Glomerular endothelial cell (primary cell): ENCODE measurements at places on chromosomes 7 and 10. TPM values are rescaled to one million over a fixed set of nuclear protein-coding genes. Genes with fewer than 3 reads are reported as not detected.

Gene RGS10
- 50.2 and 67.1 TPM in 2 replicates for total RNA-seq

Gene DNA2
- 4.6 and 6.2 TPM in 2 replicates for total RNA-seq

DNA sequence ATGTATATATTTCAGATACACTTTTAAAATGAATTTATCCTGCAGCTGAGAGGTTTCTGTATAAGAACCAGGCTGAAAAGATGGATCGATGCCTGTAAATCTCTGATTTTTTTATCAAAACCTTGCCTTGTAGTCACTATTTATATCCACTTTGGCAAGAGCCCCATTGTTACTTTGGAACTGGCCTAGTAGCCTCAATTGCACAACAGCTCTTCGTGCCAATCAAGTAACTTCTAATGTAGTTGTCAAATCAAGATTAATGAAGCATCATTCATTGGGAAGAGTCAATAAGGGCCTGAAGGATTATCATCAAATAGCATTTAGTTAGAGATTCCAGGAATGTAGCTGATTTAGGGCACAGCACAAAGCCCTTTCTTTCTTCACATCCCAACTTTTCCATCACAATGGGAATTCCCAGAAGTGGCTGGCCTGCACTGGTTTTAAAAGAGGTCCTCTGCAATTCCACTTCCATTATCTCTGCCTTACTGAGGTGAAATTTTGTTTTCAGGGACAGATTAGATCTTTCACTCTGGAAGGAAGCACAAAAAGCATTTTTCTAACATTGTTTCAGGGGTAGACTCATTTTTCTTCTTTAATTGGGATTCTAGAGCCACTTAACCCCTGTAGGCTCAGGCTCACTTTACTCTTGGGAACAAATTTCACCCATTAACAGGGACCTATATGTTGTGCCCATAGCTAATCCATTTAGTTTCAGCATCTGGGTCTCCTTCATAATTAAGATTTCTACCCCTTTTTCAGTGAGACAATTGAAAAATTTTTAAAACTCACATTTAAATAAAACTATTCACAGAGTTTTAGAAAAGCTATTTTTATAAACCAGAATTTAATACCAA is 97.8 kb downstream of the CALCR start:
- DNase-seq, result no peak

GRCh38 chr7:11710377-11710776 is 121.6 kb downstream of the THSD7A start:
- DNase-seq, result no peak

DNA sequence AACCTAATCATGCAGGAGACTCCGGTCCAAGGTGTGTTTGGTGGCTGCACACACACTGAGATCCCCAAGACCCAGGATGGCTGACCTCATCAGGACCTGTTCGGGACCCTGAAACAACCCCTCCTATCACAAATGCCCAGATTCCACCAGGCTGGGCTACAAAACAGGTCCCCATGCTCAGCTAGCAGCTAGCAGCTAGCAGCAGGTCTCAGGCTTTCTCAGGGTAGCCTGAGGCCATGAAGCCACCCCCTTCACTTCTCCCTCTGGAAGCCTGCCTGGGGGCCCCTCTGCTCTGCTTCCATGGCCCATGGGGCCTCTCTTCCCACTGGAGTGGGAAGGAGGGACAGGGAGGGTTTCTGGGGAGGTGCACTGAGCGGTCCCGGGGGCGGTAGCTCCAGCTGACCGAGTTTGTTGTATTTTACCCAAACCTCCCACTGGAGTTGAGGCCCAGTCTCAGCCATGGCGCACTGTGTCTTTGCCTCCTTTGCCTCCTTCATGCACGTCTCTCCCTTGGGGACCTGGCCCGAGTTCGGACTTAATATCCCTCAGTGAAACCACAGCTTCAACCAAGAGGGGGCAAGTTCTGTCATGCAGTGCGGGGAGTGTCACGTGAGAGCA is 95.1 kb upstream of the GPR26 start:
- DNase-seq, result no peak

- no peak for DNase-seq
These were observed 64.0 kb upstream of the CTTNBP2 start for GRCh38 chr7:117937049-117937752.

Gene DGKB
- total RNA-seq, result 0.29 TPM in 1 of 2 replicates, not detected in the other

DNA sequence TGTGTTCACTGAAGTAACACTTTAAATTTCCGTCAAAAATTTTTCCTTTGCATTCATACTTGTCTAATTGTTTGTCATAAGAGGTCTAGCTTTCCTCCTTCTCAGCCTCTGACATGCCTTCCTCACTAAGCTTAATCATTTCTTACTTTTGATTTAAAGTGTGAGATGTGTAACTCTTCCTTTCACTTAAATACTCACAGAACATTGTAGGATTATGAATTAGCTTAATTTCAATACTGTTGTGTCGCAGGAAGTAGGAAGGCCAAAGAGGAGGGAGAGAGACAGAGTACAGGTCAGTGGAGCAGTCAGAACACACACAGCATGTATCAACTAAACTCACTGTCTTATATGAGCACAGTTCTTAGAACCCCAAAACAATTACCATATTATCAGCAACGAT is 99.0 kb downstream of the SRPK2 start:
- no peak for DNase-seq

Gene ARHGAP22
- total RNA-seq, result 64.5 and 65.8 TPM in 2 replicates

DNA sequence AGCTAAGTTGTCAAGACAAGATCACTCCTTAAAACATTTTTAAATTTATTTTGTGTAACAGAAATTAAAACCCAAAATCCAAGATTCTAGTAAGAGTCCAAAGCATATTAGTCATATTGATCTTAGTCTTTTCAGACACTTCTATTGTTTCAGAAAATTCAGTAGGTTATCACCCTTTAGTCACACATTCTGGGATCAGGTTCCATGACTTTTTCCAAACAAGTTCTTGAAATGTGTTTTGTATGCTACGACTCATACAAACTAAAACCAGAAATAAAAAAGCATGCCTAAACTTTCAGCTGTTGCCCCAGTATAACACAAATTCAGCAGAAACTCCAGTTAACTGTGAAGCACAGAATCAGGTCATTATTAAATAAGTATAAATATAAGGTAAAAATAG is 10.7 kb downstream of the SEMA3D start:
- no peak for DNase-seq

- peak; percentile 34 for DNase-seq
These were observed 59.6 kb downstream of the ADRB1 start for GRCh38 chr10:114103284-114103683.

- DNase-seq, result no peak
These were observed 87.3 kb upstream of the PIK3CG start for GRCh38 chr7:106777674-106778299.

Gene TRIL
- total RNA-seq, result 0.48 and 1.2 TPM in 2 replicates

- no peak for DNase-seq
These were observed 130.1 kb downstream of the RGS10 start for GRCh38 chr10:119412244-119413092.

- DNase-seq, result no peak
These were observed 10.8 kb downstream of the LFNG start for GRCh38 chr7:2530071-2530987.

- DNase-seq, result no peak
These were observed 355.5 kb downstream of the GPR158 start for GRCh38 chr10:25530306-25530705.

Gene EBLN1
- total RNA-seq, result not detected in 2 replicates

Gene DNAJC30
- 4.6 and 5.4 TPM in 2 replicates for total RNA-seq

DNA sequence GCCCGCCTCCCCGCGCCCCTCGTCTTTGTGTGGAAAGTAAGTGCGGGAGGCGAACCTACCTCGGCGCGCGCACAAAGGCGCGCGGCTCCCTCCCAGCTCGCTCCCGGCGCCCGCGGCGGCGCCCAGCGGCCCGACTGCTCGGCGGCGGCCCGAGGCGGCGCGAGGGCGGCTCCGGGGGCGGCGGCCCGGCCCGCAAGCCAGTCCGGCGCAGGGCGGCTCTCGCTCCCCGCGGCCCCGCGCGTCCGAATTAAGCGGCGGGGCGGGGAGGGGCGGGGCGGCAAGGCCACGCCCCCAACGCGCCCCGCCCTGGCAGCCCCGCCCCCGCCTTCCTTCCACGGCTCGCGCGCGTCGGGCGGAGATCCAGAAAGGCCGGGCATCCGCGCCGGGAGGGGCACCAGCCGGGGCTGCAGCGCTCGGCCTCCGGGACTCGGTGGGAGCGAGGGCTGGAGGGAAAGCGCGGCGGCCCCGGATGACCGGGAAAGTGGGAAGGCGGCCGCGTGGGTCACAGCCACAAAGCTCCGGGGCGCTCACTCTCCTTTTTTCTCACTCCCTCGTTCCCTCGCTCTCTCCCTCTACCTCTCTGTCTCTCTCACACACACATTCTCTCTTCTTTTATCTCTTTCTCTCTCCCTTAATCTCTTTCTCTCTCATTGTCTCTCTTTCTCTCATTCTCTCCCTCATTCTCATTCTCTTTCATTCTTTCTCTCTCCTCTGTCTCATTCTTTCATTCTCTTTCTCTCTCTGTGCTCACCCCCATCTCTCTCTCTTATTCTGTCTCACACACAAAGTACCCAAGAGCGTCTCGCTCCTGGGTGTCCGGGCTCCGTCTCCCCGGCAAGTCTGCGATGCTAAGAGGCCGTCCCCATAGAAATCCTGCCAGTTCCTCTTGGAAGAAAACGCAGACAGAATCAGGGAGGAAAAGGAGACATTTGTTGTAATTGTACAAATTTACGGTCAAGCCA is 170.2 kb downstream of the FAM107B start:
- no peak for DNase-seq

DNA sequence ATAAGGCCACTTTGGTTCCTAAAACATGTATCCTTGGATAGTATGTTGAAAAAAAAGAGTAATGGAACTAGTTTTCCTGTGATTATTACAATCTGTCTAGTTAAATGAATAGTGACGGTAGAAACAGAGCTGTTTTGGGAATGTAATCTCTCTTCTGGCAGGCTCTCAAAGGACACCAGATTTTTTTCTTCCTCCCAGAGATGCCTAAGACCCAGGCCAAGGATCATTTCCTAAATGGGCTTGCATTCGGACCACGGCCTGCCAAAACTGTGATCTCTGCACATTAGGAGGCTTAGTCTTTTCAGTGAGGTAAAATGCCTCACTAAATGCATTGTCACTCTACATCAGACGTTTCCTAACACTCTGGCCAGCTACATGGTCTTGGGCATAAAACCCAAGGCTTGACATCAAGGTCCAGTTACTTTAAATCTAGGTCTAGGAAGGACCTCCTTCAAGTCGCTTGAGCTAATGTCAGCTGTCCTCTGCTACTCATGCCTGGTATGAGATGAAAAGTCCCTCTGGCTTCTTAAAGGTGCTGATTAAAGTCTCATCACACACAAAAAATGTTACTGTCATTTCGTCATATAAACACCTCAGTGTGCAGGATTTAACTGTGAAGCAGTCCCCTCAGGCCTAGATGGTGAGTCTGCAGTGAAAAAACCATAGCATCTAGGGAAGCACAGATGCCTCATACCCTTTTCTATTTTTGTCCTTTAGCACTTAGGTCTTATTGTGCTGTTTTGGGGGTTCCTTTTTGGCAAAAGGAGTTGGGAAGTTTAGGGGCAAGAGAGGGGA is 47.7 kb downstream of the DLD start:
- DNase-seq, result no peak

DNA sequence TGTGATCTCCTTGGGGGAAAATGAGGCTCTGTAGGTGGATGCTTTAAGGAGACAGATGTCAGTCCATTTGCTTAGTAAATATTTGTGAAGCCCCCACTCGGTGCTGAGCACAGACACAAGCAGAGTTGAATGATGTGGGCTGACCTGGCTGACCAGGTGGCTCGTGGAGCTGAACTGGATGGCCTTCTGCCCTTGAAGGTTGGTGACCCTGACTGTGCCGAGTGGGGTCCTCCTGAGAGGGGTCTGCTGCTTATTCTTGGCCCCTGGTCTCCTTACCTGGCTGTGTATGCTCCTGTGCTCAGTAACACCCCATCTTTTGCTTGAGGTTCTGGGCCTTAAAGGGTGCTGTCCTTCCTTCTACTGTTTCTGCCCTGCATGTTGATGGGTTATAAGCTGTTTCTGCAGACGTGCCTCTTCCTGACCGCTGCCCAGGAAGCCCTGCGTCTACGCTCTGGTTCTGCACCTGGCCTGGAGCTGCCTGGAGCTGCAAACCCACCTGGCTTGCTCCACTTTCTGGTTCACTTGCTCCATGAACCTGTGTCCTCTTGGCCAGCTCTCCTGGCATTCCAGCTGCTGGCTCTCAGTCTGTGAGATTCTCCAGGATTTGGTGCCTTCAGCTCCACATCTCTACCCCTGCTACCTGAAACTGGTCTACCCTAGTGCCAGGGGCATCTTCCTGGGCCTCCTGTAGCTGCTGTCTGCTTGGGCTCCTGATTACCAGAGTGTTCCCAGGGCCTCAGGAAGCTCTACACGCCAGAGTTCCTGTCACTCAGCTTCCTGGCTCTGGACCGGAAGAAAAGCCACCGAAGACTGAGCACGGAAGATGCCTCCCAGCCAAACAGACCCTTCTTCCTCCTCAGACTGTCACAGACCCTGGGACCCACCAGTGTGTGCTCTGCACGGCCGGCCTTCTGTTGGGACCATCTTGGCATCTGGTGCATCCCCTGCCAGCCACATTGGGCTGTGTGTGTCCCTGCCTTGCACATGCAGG is 76.5 kb downstream of the ADCY1 start:
- DNase-seq, result no peak

GRCh38 chr7:52273685-52274610 is 761.5 kb upstream of the POM121L12 start:
- DNase-seq, result no peak

DNA sequence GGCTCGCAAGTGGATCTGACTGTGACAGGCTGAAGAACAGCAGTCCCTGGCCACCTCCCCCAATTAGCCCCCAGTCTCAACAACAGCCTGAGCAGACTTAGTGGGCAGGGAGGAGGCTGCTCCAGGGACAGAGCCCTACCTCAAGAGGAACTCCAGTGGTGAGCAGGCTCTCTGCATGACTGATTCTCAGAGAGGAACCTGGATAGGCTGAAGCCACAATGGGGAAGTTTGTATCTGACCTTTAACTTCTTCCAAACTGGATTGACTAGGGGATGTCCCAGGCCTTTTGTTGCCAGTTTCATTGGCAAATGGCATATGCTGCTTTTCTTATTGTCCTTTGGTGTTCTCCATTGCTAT is 93.0 kb downstream of the ARHGAP22 start:
- DNase-seq, result no peak

- no peak for DNase-seq
These were observed 45.1 kb downstream of the TMEM26 start for GRCh38 chr10:61408105-61408504.

Gene RET
- total RNA-seq, result 0.44 and 2.3 TPM in 2 replicates

Gene OR9A4
- not detected in 2 replicates for total RNA-seq

GRCh38 chr7:16670021-16670420 is 24.0 kb downstream of the BZW2 start:
- no peak for DNase-seq
